Thoracic aorta (tissue), 2 donors: ENCODE measurements at places on chromosomes 16 and 17.

- peaks cover 36% of the 10 kb centered on the region for H3K4me1 ChIP-seq
- H3K36me3 ChIP-seq = peaks cover 6% of the 10 kb centered on the region
- no peak for DNase-seq
These were observed at the start of gene AKTIP for GRCh38 chr16:53502331-53503269. Gene AKTIP (minus strand): TSS chr16:53503209. CDS start chr16:53500259, 2,950 bp downstream.

DNA sequence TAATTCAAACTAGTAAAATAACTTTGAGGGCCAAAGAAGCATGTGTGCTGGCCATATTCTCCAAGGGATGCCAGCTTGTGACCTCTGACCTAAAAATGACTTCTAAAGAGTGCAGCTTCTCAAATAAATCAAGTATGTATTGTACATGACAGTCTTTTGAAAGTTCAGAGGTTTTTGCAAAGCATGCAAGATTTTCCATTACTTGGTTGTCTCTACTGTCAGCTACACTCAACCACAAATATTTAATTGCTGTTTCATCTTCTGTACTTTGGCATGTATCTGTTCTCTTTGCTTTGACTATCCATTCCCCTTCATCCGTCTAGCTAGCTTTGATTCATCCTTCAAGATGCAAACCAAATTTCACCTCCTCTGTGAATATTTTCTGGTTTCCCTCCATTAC, 121.9 kb upstream of the HS3ST2 start:
- no peak for DNase-seq
- no peak overlapping the region for H3K27ac ChIP-seq
- no peaks in the 10 kb centered on the region for H3K36me3 ChIP-seq

DNA sequence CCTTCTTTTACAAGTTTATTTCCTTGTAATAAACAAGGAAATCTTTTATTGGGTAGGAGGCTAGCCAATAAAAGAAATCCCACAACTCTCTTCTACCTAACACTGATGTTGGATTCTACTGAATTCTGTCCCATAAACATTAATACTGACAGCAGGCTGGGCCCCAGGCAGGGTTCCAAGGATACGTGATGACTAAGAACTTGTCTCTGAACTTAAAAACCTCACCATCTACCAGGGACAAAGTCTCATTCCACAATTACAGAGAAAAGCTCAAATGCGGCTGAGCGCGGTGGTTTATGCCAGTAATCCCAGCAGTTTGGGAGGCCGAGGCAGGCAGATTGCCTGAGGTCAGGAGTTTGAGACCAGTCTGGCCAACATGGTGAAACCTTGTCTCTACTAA, 64.9 kb downstream of the ARHGAP17 start:
- H3K27ac ChIP-seq = no peak overlapping the region
- H3K27me3 ChIP-seq = no peaks in the 10 kb centered on the region
- no peak overlapping the region for H3K4me3 ChIP-seq
- DNase-seq = no peak
- H3K36me3 ChIP-seq = peaks cover 56% of the 10 kb centered on the region

DNA sequence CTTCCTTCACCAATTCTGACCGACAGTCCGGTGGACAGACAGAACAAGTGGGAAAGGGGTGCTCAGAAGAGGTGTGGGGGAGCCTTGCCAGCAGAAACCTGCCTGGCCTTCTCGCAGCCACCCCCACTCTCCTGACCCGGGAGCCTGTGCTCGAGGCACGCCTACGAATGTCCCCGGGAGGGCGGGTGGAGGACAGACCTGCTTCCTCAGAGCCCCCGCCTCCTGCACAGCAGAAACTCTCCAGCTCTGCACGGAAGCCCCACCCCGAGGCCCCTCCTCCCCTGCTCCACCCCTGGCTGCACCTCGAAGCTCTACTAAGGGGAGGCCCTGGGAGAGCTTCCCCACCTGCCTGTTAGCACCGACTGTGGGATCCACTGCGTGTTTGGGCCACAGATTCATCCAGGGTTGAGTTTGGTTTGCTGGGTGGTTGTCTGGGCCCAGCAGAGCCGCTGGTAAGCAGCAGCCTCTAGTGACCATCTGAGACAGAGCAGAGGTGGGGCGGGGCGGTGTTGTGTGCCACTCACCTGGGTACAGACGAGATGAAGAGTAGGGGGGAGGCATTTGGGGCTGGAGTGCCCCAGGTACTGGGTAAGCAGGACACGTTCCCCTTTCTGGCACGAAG, 6.2 kb downstream of the TAF1C start:
- H3K27ac ChIP-seq = no peak overlapping the region
- H3K27me3 ChIP-seq = no peaks in the 10 kb centered on the region
- H3K4me1 ChIP-seq = peaks cover 32% of the 10 kb centered on the region

DNA sequence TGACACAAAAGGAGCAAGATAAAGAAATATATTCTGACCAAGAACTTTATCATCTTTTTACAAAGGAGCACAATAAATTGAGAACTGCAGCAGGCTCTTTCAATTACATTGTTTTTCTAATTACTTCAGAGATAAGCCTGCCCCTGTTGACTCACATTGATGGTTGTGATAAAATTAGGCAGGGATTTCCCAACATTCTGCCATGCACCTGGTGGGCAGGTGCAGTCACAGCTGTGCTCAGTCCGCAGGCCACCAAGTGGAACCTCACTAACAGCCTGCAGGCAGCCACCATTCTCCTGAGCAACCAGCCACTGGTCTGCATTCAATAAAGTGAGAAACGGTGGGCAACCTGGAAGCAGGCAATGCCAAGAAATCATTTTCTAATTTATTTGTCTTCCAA, 5.1 kb downstream of the FANCA start:
- H3K4me3 ChIP-seq = no peak overlapping the region
- no peak for DNase-seq
- peaks cover 4% of the 10 kb centered on the region for H3K4me1 ChIP-seq

DNA sequence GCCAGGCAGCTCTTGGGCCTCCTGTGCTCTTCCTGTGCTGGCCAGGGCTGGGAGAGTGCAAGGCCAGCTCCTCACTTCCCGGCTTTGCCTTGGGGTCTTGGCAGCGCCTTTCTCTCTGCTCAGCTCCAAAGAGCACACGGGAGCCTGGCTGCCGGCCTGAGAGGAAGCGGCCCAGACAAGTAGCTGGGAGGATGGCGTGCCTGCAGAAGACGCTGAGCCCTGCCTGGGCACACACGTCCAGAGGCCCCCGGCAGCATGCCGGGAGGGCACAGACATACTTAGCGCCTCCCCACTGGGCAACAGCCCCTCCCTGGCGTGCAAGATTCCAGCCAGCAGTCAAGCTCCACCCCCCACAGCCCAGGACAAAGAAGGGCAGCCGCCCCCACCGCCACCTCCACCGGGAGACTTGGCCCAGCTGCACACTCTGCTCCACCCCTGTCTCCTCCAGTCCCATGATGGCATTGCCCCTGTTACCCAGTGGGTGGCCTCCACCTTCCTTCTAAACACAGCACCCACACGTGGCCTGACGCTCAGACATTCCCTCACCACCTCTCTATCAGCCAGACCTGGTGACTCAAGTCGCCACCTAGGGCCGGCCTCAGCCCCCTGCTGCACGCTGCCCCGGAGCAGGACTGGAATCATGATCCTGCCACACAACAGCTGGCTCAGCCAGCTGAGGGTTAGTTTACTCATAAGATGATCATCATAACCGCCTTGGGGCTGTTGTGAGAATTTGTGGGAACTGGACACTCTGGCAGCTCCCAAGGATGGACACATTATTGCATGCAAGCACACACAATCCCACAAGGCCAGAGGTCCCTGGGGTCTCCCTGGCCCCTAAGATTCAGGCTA, 12.4 kb downstream of the SGCA start:
- no peaks in the 10 kb centered on the region for H3K27me3 ChIP-seq
- H3K27ac ChIP-seq = peak overlapping the region; percentile 98
- H3K36me3 ChIP-seq = no peaks in the 10 kb centered on the region
- H3K4me1 ChIP-seq = peaks cover 30% of the 10 kb centered on the region

DNA sequence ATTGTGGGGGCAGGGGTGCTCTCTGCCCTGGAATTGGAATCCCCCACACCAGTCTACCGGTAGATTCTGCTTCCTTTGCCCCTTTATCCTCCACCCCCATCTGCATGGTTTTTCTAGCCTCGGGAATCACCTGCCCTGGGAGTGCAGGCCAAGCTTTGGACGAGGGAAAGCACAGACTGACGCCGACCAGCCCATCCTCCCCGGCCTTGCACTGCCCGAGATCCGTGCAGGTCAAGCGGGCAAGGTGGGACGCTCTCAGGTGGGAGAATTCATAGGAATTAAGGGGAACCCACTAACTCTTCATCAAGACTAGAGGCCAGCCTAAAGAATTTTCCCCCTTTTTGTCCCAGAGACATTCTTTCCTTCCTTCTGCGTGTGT, 9.9 kb upstream of the HOXB13 start:
- no peak overlapping the region for H3K4me3 ChIP-seq
- DNase-seq = no peak
- H3K27ac ChIP-seq = no peak overlapping the region
- H3K27me3 ChIP-seq = peaks cover 21% of the 10 kb centered on the region
- H3K4me1 ChIP-seq = no peaks in the 10 kb centered on the region
- no peaks in the 10 kb centered on the region for H3K36me3 ChIP-seq

- H3K4me3 ChIP-seq = no peak overlapping the region
- no peak for DNase-seq
- H3K4me1 ChIP-seq = no peaks in the 10 kb centered on the region
- H3K36me3 ChIP-seq = no peaks in the 10 kb centered on the region
- no peak overlapping the region for H3K27ac ChIP-seq
- no peaks in the 10 kb centered on the region for H3K27me3 ChIP-seq
These were observed 1109.7 kb downstream of the CDH11 start for GRCh38 chr16:64012166-64012565.

- H3K4me1 ChIP-seq = peaks cover 5% of the 10 kb centered on the region
- no peaks in the 10 kb centered on the region for H3K36me3 ChIP-seq
- H3K27me3 ChIP-seq = no peaks in the 10 kb centered on the region
- H3K27ac ChIP-seq = peak overlapping the region; percentile 81
- peak overlapping the region; percentile 52 for H3K4me3 ChIP-seq
These were observed 15.6 kb upstream of the TMEM98 start for GRCh38 chr17:32912218-32912897.

DNA sequence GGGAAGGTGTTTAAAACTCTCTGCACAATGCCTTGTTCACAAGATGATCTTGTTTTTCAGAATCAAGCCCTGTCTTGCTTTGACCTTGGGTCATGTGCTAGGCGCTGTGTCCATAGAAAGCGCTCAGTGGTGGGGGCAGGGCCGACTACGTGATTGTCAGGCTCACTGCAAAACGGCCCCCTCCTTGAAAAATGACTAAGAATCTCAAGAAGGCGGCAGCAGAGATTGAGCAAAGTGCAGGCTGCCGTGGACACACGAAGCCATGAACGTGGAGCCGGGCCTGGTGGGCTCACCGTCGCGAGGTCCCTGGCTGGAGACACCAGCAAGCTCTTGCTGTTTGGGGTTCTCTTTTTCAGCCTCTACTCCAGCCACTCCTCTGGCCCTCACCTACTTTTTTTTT, 10.2 kb downstream of the ATP2C2 start:
- no peaks in the 10 kb centered on the region for H3K4me1 ChIP-seq
- no peak for DNase-seq
- H3K36me3 ChIP-seq = no peaks in the 10 kb centered on the region
- H3K4me3 ChIP-seq = no peak overlapping the region
- no peak overlapping the region for H3K27ac ChIP-seq

GRCh38 chr16:85585711-85586110, 27.4 kb upstream of the GSE1 start:
- no peaks in the 10 kb centered on the region for H3K27me3 ChIP-seq
- no peak overlapping the region for H3K4me3 ChIP-seq
- peaks cover 4% of the 10 kb centered on the region for H3K4me1 ChIP-seq
- H3K27ac ChIP-seq = no peak overlapping the region
- no peak for DNase-seq

GRCh38 chr17:38904892-38905291, 20.5 kb upstream of the LASP1NB start:
- no peak overlapping the region for H3K4me3 ChIP-seq
- H3K36me3 ChIP-seq = peaks cover 13% of the 10 kb centered on the region
- no peak for DNase-seq
- no peak overlapping the region for H3K27ac ChIP-seq
- H3K4me1 ChIP-seq = peaks cover 60% of the 10 kb centered on the region
- no peaks in the 10 kb centered on the region for H3K27me3 ChIP-seq

DNA sequence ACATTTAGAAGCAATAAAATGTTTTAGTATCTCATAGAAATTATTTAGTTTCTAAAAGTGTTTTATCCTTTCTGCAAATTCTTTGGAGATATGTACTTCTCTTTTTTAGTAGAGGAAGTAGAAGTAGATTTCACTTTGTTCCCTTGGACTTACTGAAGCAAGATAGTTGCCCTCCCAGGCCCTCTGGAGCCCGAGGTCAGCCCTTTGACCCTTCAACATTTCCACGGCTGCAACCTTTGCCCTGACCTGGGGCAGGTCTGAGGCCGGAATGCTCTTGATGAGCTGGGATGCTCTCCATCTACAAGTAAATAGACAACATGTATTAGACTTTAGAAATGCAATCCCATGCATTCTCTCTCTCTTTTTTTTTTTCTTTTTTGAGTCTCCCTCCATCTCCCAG, 167.5 kb downstream of the CDK5R1 start:
- no peak for DNase-seq
- peaks cover 15% of the 10 kb centered on the region for H3K4me1 ChIP-seq
- no peak overlapping the region for H3K4me3 ChIP-seq
- peaks cover 56% of the 10 kb centered on the region for H3K36me3 ChIP-seq

DNA sequence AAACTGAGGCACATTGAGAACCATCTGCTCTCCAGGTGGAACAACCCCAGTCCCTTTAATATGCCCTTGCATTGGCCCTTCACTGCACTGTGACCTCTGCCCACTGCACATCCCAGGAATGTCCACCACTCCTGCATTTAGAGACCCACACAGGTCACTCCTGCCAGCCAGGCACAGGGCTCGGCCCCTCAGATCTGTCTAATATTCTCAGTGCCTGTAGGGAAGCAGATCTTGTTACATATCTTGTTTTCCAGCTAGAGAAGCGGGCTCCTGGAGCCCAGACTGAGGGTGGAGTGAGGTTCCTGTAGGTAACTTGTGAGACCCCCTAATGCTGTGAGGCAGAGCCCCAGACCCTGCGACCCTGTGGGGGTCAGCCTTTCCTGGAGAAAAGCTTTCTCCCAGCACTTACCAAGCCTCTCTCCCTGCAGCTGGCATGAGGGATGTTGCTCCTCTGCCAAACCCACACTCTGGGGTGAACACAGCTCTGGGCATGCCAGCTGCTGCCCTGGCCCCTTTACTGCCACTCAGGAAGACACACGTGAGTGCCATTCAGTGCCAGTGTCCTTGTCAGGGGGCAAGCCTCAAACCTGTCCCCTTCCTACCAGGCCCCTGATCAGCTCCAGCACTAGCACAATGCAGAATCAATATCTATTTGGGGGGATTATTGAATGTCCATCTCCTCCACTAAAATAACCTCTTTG, 40.3 kb upstream of the CRHR1 start:
- no peak overlapping the region for H3K4me3 ChIP-seq
- no peaks in the 10 kb centered on the region for H3K4me1 ChIP-seq
- no peaks in the 10 kb centered on the region for H3K36me3 ChIP-seq
- no peak overlapping the region for H3K27ac ChIP-seq
- DNase-seq = no peak

DNA sequence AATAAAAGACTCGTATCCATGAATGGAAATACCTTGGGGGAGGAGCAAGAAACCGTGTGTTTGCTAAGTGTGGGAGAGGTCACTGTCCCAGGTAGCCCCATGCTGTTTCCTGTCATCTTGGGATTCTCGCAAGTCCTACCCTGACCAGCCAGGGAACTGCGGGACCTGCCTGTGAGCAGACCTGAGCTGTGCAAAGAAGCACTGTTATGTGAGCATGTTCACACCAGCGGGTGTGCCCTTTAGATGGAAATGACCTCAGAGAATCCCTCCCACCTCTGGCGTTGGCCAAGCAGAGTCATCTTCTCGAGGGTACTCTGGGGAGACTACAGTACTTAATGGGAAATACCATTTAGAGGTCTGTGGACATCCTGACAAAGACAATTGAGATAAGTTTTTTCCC, 127.0 kb upstream of the MON1B start:
- no peak overlapping the region for H3K27ac ChIP-seq
- H3K4me1 ChIP-seq = no peaks in the 10 kb centered on the region

GRCh38 chr17:2064520-2064971, 9.6 kb downstream of the HIC1 start:
- no peak for DNase-seq
- H3K4me3 ChIP-seq = no peak overlapping the region
- H3K4me1 ChIP-seq = peaks cover 71% of the 10 kb centered on the region
- peaks cover 12% of the 10 kb centered on the region for H3K36me3 ChIP-seq
- H3K27me3 ChIP-seq = no peaks in the 10 kb centered on the region
- H3K27ac ChIP-seq = no peak overlapping the region
